ENCODE measurements at places on chromosomes 11 and 22.

DNA sequence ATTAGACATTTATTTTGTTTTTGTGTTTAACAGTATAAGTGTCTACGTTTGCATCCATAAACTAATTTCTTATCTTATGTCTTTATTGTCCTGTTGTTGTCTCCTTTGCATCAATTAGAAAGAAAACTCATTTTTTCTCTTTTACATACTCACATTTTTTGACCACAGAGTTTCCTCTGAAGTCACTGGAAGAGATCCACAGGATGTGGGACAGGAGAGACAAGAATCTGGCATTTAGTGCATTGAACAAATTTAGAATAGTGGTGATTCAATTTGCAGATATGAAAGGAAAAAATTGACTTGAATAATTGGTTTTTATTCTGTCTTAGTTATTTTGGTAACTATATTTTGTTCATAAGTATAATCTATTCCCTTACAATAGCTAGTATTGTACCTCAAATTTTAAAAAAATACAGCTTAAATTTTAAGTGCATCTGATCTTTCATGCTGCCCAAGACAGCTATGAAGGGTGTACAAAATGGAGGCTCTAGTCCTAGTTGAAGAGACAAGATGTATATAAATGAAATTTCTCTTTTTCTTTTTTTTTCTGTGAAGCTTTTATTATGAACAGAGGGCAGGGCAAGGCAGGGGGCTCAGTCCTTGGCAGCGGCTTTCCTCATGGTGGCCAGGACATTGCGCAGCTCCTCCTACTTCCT lies 24.4 kb downstream of the HORMAD2 start:
- no peak for DNase-seq

DNA sequence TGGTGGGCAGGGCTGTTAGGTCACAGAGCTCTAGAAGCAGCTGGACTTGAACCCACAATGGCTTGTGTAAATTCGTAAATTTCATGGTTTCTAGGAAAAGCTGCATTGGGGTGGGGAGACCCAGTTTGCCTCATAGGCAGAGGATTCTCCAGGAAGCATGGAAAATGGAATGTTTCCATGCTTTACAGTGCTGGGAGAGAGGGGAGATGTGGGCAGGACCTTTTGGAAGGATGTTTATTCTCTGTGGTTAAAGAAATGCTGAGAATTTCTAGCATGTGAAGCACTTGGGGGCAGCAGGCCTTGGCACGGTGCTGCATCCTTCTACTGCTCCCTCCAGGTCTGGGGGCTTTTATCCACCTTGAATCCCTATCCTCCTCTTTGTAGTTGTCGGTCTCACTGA lies 46.3 kb downstream of the TRAF6 start:
- DNase-seq = no peak

GRCh38 chr11:3669128-3669527 lies 2.1 kb downstream of the CHRNA10 start:
- no peak for DNase-seq

DNA sequence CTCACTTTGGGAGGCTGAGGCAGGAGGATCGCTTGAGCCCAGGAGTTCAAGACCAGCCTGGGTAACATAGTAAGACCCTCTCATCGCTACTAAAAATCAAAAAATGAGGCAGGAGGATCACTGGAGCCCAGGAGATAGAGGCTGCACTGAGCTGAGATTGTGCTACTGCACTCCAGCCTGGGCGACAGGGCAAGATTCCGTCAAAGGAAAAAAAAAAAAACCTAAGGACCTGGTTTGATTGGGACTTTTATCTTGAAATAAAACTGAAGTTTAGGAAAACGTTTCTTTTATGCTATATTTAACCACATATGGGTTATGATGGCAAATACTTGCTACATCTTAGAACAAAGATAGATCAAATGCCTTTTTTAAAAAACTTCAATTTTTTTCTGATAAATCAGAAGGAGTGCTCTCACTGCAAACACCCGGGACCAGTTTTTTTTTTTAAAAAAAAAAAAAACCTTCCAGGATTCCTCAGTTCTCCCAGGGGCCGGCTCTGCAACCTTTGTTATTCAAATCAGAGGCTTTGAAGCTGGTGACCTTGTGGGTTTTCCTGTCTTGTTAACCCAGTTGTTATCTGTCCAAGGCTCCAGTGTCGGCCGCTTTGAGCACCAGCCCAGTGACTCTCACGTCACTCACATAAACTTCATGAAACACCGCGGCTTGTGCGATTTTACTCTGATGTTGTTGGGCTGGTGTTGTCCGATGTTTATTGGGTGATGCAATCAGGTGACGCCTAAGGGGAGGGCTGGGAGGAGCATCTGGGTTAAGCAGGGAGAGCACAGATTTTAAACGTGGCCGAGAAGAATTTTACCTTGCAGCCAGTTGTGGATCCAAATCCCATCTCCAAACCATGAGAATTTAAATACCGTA lies 24.7 kb upstream of the SLC22A12 start:
- DNase-seq = no peak

DNA sequence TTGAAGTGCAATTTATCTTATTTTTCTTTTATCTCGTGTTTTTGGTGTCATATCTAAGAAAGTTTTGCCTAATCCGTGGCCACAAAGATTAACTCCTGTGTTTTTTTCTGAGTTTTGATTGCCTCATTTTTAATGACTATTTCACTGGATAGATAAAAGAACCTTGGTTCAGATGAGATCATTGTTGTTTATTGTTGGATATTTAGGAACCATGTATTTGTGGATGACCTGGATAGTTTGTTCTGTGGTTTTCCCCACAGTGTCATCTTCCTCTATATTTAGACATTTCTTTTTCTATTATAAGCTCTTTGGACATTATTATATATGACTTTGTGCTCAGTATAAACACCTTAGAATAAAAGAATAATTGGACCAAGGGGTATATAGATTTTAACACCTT lies 37.2 kb downstream of the PPP6R3 start:
- no peak for DNase-seq

- no peak for DNase-seq
Observed at GRCh38 chr11:13120691-13121090, 111.6 kb downstream of the RASSF10 start.

DNA sequence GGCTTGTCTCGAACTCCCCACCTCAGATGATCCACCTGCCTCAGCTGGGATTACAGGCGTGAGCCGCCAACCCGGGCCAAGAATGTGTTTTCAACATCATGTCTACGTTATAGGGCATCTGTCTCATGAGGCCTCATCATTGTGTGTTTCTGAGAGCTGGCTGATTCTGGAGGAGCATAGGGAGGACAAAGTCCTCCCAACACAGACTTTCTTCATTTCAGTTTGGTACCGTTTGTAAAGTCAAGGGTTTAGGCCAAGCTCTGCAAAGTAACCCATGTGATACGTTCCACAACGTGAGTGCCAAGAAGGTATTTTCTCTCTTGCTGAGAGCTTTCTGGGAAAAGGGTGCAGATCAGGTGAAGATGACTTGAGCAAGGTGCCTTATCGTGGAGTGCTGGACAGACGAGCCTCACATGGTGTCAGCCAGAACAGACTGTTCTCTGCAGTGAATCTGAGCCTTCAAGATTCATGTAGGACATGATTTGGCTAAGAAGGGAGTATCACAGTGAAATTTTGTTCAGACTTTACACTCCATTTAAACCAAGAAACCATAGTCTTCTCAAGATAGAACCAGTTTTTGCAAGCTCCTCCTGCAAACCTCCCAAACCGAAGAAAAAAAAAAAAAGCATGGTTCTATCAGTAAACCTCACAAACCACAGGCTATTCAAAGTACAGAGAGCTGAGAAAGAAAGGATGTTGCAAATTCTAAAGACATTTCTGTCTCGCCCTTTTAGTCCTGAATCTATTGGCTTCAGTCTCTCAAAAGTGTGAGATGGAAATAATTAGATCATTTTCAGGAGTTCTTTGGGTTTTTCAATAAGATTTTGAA lies 71.7 kb downstream of the DBX1 start:
- DNase-seq = no peak

GRCh38 chr22:36560001-36560400 lies 31.0 kb upstream of the EIF3D start:
- no peak for DNase-seq

GRCh38 chr22:45413368-45414211 lies at the start of the genes RIBC2 and SMC1B:
RIBC2 (plus strand) TSS chr22:45413693; CDS start chr22:45413887, 194 bp downstream.
SMC1B (minus strand) TSS chr22:45413599; CDS start chr22:45413567, 32 bp downstream.
- peak; percentile 89 for DNase-seq

DNA sequence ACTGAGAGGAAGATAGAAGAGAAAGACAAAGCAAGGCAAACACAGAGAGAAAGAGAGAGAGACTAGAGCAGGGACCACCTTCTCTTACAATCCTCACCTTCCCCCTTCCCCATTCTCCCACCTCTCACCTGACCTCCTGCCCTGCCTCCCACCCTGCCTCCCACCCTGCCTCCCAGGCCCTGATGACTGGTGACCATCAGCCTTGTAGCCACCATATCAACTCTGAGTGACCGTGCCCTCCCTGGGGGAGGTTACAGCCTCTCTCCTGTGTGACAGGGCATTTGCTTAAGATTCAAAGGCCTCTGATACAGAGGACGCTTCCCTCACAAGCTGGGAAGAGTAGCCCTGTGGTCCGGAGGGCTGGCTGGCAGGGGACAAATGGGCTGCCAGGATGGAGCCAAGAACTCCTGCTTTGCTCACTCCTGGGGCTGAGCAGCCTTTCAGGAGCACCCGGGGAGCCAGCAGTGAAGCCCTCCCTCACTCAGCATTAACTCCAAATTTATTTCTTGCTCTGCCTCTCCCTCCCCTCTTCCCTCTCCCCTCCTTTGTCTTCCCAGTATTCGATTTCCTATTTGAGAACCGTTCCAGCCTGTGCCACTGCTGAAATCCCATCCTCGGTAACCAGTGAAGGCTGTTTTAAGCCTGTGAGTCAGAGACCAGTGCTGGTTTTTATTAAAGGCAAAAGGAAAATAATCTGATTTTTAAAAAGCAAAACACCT lies 125.2 kb upstream of the SYT13 start:
- no peak for DNase-seq

DNA sequence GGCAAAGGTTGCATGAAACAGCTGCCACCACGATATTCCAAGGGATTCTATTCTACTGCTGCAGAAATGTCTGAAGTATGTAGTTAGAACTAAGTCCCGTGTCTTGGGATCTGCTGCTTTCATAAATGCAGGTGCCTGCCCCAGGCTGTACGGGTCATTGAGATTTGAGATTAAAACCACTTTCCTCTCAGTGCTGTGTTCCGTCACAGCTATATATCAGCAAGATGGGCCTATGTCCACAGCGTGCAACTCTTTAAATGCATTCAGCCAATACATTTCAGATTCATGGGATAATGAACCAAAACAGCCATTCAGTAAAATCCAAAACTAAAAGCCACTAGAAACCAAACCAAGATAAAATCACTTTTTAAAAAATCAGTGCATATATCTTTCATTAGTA lies 107.3 kb upstream of the LUZP2 start:
- no peak for DNase-seq

GRCh38 chr11:101748572-101749344 lies 165.0 kb upstream of the TRPC6 start:
- no peak for DNase-seq

DNA sequence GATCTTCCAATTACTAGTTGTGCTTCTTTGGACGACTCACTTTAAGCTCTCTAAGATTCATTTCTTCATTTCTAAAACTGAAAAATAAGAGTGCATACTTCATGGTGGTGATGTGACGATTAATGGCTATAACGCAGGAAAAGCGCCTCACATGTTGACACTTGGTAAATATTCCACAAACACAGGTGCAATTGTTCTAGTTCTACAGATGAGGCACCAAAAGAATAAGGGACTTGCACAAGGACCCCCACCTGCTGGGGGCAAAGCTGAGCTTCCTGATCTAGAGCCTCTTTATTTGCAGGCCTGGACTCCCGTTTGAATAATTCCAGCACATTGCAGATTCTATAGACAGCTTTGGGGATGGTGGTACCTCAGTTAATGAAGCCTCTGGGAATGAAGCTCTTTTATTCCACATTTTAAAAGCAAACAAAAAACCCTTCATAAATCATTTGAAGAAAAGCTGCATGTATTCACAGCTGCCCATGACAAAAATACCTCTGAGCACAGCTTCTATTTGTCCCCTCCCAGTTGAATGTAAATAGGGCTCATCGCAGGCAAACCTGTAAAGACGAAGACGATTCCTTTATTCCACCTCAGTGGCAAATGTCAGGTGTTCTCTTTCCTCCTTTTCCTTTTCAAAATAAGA lies 14.9 kb upstream of the CADM1 start:
- no peak for DNase-seq

- no peak for DNase-seq
Observed at GRCh38 chr11:68743539-68743938, 7.8 kb downstream of the TESMIN start.

DNA sequence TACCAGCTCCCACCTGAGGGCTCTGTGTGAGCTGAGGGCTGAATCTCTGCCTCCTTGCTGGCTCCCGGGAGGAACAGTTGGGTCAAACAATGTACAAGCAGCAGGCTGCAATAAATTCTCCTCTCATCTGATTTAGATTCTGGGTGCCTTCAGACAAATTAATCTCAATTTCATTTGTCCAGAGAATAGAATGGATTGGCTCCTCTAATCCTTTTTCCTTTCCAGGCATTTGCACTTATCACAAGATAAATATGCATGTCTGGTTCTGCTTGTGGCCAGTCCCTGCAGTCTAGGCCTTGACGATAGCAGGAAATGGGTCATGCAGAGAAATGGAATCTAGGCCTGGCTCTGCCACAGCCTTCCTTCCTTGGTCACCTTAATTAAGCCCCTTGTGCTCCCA lies 28.7 kb downstream of the UPB1 start:
- DNase-seq = no peak

DNA sequence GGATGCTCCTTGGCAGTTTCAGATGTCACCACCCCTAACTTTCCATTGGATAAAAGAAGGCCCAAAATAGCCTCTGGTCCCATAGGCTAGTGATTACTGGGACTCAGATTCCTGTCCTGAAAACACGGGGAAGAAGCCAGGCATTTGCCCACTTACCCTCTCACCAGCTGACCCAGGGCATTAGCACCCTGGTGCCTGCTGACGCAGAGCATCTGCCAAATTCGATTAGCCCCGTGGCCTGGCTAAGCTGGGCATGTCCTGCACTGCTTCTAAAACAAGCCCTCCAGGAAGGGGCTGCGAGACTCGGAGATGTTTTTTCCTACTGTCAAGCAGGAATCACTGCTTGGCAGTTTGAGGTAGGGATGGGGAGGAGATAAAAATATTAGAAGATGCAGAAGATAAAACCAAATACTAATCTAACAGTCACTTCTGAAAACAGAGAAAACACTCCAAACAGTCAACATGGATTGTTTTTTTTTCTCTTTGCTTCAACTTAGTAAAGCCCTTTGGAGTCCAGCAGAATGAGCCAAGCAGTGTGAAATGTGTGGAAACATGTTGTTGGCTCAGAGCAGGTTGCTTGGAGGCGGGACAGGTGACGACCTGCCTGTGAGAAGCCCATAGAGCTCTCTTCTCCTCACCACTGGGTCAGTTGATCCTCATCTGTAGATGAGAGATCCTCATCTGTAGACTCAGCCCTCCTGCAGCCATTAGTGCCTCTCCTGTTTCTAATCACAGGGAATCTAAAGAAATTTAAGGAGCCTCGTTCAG lies 54.0 kb downstream of the BDNF start:
- DNase-seq = no peak

- DNase-seq = no peak
Observed at GRCh38 chr11:125227151-125227550, 62.6 kb downstream of the PKNOX2 start.
